ENCODE measurements at places on chromosomes 5 and 9. TPM values are rescaled to one million over a fixed set of nuclear protein-coding genes. Genes with fewer than 3 reads are reported as not detected.

Gene PCDHGA6
- total RNA-seq: 2.6 TPM

Gene CDO1
- total RNA-seq: 0.54 TPM

Gene ERCC6L2
- 73.0 TPM for total RNA-seq

Gene KIF3A
- total RNA-seq: 9.0 TPM

Gene HSPB3
- total RNA-seq: not detected

Gene KCTD16
- 0.65 TPM for total RNA-seq

Gene FRRS1L
- total RNA-seq: under 0.01 TPM

Gene PCDHGA5
- 1.6 TPM for total RNA-seq

Gene ANP32B
- 7.0 TPM for total RNA-seq

Gene HTR1A
- total RNA-seq: not detected

Gene DDX4
- not detected for total RNA-seq

Gene INSL6
- total RNA-seq: not detected

Gene LCN1
- total RNA-seq: not detected

Gene PPP3R2
- total RNA-seq: not detected

Gene LOX
- total RNA-seq: 7.9 TPM

Gene PIP5KL1
- 8.6 TPM for total RNA-seq

Gene ATP10B
- total RNA-seq: not detected

Gene VCAN
- 1.6 TPM for total RNA-seq

Gene NRG2
- total RNA-seq: not detected

Gene GLRA1
- total RNA-seq: not detected

Gene SHC3
- total RNA-seq: 0.79 TPM

Gene ROPN1L
- total RNA-seq: 3.9 TPM

Gene OR1J2
- not detected for total RNA-seq

Gene BNC2
- 32.6 TPM for total RNA-seq

Gene EFCAB9
- not detected for total RNA-seq

Gene EPB41L4A
- 37.7 TPM for total RNA-seq

Gene PCDHA9
- total RNA-seq: under 0.01 TPM

All from placental epithelial cell (primary cell).